ENCODE measurements at places on chromosomes 2 and 18.

DNA sequence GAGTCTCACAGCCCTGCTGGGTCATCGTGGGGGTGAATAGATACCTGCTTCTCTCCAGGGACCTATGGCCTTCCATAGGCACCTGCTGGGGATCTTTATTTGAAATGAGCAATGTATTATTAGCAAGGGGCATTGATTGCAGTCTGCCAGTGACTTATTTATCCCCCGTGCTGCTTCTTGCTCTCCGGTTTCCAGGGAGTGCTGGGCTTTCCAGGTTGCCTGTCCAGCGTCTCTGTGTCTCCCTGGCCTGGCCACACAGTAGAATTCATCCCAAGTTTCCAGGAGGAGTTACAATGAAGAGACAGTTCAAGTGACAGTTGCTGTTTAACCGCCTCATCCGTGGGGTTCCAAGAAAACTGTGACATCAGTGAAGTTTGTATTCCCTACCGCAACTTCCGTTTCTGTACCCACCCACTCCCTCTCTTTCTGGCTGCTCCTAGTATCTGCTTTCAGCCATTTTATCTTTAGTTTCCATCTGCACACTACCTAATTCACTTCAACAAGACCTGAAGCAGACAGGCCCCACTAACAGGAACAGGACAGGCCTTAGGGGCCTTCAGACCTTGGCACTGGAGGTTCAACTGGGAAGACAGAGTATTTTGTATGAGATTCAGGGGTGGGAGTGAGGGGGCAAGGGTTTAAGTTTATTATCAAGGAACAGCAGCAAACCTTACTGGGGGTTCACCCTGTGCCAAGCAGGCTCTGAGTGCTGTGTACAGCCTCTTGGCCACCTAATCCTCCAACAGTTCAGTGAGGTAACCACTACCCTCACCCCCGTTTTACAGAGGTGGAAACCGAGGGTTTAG lies 134.8 kb downstream of the PRKCE start:
- no peak for DNase-seq

DNA sequence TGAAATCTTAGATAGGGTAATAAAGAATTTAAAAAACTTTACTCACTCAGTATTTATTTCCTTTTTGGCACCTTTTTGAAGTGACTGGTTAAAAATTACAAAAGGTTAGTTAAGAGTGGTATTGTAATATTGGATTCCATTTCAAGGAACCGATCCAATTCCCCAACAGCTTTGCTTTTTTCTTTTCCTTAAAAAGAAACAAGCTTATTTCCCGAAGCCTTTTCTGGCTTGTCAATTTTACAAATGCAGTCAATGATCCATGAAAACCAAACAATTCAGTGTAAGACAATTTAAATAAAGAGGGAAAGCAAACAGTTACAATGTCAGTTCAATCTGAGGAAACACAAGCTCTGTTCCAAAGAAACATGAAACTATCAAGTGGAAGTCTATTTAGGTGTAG lies 200.2 kb downstream of the RIT2 start:
- DNase-seq, result no peak

GRCh38 chr18:79583984-79584401 lies 95.6 kb upstream of the CTDP1 start:
- no peak for DNase-seq

- no peak for DNase-seq
Measured at GRCh38 chr2:74025971-74026612, 41.4 kb downstream of the TET3 start.

GRCh38 chr18:69330385-69331005 lies 70.2 kb upstream of the DOK6 start:
- DNase-seq, result no peak

- no peak for DNase-seq
Measured at GRCh38 chr2:127400533-127400896, 12.7 kb upstream of the MAP3K2 start.

GRCh38 chr18:78860117-78860516 lies 119.5 kb upstream of the SALL3 start:
- DNase-seq, result no peak

DNA sequence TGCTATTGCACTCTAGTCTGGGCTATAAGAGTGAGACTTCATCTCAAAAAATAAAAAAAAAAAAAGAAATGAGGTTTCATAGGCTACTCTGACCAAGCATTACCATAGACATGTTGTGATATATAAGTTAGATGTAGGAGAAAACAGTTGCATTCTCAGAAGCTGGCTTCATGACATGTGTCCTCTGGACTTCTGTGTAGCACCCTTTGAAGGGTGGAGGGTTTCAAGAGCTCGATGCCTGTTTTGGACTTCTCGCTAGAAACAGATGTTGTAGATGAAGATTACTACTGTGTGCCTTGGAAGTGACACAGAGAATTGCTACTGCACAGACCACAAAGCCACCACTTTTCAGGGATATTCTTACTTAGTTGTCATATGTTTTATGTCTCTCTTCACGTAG lies 91.0 kb downstream of the TMEM247 start:
- no peak for DNase-seq

DNA sequence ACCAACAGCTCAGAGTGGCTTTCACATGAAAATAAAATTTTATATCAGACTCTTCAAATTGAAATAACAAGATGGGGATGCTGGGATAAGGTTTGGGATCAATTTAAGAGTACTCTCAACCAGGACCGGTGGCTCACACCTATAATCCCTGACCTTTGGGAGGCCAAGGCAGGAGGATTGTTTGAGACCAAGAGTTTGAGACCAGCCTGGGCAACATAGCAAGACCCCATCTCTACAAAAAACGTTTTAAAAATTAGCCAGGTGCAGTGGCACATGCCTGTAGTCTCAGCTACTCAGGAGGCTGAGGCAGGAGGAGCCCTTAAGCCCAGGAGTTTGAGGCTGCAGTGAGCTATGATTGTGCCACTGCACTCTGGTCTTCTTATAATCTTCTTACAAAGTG lies 2.6 kb downstream of the LMAN2L start:
- DNase-seq, result no peak

GRCh38 chr2:525021-525420 lies 152.2 kb downstream of the TMEM18 start:
- DNase-seq, result no peak

- no peak for DNase-seq
Measured at GRCh38 chr2:173394091-173394974, 39.7 kb downstream of the CDCA7 start.

DNA sequence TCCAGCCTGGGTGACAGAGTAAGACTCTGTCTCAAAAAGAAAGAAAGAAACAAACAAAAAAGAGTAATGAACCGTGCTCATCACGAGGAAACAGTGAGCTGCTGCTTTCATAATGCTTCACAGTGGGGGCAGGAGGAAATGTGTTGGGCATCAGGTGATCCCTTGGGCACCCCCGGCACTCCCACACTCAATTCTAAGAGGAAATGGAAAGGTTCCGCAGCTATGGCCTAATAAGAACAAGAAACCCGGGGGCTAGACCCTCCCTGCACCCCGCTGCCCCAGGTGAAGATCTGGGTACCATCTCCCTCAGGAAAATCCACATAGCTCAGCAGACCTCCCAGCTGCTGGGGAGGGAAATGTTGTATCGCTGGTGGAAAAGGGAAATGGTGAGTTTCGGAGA lies 118.9 kb downstream of the LPIN1 start:
- DNase-seq, result no peak

All from CD4-positive, alpha-beta T cell (primary cell).